HAP-1 (cell line): ENCODE measurements at places on chromosomes 7 and 10.

DNA sequence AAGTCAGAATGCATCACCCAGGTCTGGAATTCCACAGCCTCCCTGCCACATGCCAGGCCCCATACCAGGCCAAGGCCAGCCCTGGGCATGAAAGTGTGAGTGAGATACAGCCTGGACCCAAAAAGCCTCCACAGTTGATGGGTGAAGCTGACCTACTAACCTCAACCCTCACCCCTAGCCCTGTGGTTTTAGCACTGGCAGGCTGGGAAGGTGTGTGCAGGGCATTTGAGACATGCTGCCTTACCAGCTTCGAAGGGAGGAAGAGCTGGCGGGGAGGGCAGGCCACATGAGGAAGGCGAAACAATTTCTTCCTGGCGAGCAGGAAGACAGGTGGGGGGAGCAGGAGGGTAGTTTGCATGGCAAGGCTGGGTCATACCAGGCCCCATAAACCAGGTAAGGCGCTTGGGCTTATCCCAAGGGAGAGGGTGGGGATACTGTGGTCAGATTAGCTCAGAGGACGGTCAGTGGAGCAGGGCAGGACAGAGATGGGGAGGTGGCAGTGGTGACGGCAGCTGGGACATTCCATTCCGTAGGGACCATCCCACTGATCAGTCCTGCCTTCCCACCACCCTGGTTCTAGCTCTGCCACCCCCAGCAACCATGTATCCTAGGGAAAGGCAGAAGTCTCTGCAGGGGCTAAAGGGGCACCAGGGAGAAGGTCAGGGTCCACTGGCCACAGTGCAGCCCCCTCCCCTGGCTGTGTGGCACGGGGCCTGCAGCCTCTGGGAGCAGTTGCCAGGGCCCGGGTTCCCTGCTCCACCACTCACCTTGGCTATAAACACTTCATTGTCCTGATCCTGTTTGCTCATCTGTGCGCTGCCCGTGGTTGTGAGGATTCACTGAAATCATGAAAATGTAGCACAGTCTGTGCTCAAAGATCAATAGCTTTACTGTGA is 155.8 kb downstream of the NRF1 start:
- no peak for DNase-seq

DNA sequence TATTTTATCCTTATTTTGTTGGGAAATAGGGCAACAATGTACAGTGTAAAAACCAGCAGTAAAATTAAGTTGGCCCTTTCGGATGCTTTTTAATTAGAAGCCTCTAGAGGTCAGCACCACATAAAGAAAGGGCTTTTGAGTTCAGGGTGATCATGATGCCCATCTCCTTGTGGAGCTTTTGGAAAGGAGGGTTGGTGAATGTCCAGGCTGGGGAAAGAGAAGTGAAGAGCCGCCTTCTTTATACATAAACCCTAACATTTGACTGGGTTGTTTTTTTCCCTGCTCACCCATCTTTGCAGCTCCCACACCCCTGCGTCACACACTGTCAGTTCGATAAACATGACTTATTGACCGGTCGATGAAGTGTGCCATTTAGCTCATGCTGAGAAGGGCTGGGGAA is 29.8 kb downstream of the MTURN start:
- DNase-seq: peak; percentile 35

DNA sequence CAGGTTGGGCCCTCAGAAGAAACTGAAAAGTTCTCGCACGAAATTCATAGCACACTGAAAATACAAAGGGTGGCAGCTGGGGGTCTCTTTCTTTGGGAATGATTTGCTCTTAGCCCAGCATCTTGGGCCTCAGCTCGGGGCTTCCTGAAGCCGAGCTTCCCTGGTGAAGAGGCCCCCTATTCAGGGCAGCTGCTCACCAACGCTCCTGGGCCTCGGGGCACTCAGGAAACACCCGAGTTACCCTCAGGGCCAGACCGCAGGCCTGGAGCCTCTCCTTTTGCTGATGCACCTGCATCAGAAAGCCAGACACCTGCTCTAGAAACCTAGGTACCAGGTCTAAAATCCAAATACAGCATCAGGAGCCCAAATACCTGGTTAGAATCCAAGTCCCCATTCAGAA is 85.5 kb downstream of the PTPRE start:
- no peak for DNase-seq

DNA sequence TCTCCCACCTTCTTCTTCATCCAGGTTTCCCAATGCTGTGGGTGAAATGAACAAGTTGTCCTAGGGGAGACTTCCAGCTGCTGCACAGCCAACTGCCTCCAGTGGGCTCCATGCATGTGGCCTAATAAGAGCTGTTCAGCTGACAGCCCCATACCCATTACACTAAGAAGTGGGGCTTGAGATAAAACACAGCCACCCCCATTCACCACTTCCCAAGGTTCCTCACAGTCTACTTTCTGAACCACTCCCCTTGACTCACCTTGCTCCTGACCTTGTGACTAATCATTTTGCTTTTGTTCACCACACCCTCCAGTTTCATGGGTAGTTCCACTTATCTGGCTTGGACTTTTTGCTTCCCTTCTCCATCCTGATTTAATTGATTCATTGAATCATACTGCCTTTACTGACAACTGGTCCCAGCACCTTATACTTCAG is 119.3 kb downstream of the CABCOCO1 start:
- no peak for DNase-seq

DNA sequence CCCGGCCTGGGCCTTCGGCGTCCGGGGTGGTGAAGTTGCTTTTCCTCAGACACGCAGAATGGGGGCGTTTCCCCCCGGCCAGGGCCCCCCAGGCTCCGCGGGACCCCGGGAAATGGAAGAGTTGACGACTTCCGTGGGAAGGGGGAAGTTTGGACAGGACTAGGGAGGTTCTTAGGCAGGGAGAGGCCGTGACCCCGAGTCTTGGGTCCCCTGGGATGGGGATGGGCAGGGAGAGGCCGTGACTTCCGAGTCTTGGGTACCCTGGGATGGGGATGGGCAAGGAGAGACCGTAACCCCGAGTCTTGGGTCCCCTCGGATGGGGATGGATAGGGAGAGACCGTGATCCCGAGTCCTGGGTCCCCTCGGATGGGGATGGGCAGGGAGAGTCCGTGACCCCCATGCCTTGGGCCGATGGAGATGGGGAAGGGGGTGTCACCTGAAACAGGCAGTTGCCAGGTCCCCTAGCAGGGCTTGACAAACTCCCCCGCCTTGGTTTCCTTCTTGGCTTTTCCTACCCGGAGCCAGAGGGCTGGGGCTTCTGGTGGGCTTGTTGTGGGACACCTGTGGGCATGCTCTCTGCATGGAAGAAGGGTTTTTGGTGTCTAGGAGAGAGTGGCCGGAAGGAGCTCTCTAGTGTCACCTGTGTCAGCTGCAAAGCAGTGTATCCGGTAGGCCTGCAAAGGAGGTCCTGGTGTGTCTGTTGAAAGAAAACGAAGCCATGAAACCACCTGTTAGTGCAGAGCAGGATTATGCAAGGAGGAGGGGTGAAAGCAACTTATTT is 1.1 kb downstream of the TRRAP start:
- peak; percentile 56 for DNase-seq

GRCh38 chr10:102824664-102825063 is 12.5 kb downstream of the CYP17A1 start:
- DNase-seq: no peak

DNA sequence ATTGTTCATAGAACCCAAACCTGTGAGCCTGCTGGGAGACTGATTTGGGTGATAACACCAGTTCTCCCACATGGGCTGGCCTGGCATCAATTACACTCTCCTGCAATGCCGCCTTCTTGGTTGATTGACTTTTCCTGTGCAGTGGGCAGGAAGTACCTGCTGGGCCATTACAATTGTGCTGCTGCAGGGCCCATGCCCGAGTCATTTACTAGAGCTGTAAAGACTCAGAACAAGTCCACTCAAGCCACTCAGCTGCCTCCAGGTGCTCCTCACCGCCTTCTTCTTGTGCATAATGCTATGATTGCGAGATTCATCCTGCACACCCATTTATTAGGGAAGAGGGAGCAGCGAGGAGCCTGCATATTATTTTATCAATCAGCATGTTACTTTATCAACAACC is 264.0 kb downstream of the TCERG1L start:
- DNase-seq: no peak

DNA sequence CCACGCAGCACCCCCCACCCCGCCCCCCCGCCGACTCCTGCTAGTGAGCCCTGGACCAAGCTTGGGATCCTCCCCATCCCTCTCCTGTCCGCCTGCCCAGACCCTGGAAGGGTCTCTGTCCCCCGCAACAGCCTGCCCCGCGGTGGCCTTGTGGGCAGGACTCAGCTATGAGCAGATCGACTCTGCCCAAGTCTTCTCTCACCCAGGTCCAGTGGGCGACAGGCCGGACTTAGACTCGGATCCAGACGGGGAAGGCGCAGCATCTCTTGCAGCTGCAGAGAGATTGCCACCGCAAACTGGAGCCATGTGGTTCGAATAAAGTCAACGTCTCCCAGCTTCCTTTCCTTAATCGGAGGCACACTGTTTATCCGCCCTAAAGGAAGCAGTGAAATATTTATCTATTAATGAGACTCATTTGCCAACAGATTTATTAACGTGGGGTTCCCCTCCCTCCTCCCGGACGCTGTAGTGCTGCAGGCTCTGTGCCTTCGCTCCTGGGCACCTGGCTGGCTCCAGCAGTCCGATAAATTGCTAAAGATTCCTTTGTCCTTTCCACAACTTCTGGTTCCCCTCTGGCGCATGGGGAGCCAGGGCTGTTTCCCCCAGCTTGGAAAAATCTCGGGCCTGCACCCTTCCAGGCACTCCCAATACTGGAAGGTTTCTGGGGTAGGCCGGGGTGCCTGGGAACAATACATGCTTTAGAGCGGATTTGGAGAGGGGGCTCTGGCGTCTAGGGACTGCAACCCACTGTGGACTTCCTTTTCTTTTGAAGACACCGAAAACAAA is 634 bp upstream of the HOXA7 start:
- DNase-seq: peak; percentile 45

DNA sequence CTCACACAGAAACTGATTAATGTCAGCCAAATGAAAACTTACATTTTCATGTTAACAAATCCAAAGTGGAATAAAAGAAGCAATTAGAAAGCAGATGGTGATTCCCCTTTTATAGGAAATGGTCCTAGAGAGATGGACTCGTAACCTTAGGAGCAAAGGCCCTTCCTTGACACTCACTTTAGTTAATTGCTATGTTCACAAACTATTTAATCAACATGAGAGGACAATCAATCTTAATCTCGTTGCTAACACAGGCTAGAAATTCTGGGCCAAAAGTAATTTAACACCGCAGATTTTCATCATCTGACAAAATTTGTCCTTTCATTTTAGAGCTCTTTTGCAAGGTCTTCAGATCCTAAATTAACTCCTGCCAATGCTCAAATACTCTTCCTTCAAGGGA is 64.0 kb upstream of the DNAJB12 start:
- DNase-seq: no peak

DNA sequence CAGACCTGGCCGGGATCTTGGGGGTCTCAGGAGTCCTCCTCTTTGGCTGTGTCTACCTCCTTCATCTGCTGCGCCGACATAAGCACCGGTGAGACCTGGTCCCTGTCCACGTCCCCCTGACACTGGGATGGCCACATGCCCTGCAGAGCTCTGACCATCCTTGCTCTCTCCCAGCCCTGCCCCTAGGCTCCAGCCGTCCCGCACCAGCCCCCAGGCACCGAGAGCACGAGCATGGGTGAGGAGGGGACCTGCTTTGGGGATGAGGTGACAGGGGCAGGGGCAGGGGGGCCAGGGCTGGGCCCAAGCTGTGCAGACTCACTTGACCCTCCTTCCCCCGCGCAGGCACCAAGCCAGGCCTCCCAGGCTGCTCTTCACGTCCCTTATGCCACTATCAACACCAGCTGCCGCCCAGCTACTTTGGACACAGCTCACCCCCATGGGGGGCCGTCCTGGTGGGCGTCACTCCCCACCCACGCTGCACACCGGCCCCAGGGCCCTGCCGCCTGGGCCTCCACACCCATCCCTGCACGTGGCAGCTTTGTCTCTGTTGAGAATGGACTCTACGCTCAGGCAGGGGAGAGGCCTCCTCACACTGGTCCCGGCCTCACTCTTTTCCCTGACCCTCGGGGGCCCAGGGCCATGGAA is 959 bp downstream of the PVRIG start:
- DNase-seq: no peak

DNA sequence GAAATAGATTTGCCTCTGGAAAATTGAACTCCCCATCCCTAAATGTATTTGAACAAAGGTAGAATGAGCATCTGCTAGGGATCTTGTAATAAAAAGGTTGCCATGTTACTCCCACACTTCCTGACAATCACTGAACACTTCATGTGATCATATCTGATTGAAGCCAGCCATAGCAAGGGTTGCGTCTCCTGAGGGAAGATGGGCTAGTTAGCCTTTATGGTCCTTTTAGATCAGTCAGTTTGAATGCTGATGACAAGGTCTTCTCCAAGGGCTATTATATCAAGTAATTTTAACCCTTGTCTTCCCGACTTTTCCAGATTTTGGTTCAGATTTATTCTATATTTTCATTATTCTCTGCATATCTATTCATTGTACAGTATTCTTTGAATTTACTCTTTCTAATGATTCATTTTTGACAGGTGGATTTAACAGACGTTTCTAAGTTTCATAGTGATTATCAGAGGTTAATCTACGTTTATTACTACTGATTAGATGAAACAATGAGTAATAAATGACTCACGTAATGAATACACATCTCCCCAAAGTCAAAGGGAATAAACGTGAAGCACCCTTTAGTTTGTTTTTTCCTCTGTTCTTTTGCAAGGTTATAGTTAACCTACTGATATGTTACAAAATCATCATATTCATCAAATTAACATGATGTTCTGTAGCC is 28.1 kb downstream of the CSGALNACT2 start:
- no peak for DNase-seq

DNA sequence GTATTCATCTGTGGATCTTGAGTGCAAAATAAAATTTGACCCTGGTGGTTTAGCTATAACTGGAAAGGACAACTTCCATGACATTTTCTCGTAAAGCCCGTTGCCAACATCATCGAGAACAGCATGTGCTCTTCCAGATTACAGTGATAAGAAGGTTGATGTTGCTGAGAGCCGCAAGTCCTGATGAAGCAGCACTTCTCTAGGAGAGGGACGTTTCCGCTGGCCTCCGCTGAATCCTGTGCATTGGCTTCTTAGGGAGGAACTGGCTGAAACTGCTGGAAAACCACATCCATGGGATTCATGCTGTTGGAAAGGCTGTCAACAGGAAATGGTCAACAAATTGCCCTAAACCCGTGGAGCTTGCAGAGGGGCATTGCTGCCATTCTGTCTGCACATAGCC is 21.4 kb upstream of the ABCB5 start:
- DNase-seq: no peak

DNA sequence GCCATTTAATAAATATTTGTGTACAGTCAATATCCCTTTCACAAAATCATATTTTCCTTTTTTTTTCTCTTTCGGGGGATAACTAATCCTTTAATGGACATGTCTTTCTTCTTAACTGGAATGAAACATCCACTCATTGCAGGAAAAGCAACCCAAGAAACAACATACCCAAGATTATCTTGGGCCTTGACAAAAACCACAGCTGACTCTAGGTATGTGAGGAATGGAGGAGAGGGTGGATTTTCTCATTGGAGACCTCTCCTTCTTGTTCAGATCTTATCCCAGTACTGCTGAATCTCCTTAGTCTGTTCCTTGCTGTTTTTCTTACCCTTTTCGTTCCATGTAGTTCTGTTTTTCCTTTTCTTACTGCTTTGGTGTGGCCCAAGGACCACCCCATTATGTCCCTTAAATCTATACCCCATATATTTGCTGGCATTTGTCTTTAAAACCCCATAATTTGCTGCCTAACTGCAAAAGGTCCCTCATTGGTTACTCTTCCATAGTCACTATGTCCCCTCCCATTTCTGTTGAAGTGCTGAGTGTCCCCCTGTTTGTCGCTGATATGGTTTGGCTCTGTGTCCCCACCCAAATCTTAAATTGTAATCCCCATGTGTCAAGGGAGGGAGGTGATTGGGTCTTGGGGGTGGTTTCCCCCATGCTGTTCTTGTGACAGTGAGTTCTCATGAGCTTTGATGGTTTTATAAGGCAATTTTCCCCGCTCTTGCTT is 6.8 kb upstream of the CDK6 start:
- no peak for DNase-seq

GRCh38 chr7:14834456-14834855 is 68.1 kb downstream of the DGKB start:
- DNase-seq: no peak
